ENCODE measurements at places on chromosomes 6 and 20. TPM values are rescaled to one million over a fixed set of nuclear protein-coding genes. Genes with fewer than 3 reads are reported as not detected.

The HLA-DMB gene
- total RNA-seq, result 28.8 TPM

The UST gene
- 1.1 TPM for total RNA-seq

The TRIM15 gene
- 26.8 TPM for total RNA-seq

The HIVEP2 gene
- total RNA-seq, result 15.2 TPM

The KCNK17 gene
- not detected for total RNA-seq

The RPL7L1 gene
- total RNA-seq, result 67.4 TPM

The DLK2 gene
- 0.19 TPM for total RNA-seq

The XKR7 gene
- 0.07 TPM for total RNA-seq

The SOD2 gene
- total RNA-seq, result 365 TPM

The SIRPB1 gene
- total RNA-seq, result 0.82 TPM

The RNASET2 gene
- 87.1 TPM for total RNA-seq

The MBOAT1 gene
- 45.7 TPM for total RNA-seq

DNA sequence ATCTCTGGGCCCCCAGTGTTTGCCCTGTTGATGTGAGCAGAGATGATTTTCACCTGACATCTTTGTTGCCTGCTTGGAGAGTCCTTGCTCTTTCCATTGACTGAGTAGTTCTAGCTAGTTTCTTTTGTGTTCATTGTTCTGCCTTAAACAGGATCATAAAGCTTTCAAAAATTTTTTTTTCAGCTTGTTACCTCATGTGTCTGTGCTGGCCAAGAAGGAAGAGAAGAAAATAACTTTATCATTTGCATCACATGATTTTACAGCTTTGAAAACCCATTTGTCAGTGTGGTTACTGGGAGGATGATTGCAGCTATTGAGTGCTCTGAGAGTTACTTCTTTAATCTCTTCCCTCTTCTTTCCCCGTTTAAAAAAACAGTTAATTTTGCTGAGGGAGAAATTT, 16.0 kb downstream of the FOXO3 start:
- no peak for DNase-seq

- DNase-seq, result no peak
Observed at GRCh38 chr6:14058029-14058695, 59.4 kb upstream of the CD83 start.

DNA sequence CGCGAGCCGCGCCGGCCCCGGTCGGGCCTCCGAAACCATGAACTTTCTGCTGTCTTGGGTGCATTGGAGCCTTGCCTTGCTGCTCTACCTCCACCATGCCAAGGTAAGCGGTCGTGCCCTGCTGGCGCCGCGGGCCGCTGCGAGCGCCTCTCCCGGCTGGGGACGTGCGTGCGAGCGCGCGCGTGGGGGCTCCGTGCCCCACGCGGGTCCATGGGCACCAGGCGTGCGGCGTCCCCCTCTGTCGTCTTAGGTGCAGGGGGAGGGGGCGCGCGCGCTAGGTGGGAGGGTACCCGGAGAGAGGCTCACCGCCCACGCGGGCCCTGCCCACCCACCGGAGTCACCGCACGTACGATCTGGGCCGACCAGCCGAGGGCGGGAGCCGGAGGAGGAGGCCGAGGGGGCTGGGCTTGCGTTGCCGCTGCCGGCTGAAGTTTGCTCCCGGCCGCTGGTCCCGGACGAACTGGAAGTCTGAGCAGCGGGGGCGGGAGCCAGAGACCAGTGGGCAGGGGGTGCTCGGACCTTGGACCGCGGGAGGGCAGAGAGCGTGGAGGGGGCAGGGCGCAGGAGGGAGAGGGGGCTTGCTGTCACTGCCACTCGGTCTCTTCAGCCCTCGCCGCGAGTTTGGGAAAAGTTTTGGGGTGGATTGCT, 1.3 kb downstream of the VEGFA start:
- peak; percentile 77 for DNase-seq

- no peak for DNase-seq
Observed at GRCh38 chr20:8228315-8228714, 96.2 kb downstream of the PLCB1 start.

- peak; percentile 27 for DNase-seq
Observed at GRCh38 chr20:39986173-39986904, 702.7 kb downstream of the MAFB start.

DNA sequence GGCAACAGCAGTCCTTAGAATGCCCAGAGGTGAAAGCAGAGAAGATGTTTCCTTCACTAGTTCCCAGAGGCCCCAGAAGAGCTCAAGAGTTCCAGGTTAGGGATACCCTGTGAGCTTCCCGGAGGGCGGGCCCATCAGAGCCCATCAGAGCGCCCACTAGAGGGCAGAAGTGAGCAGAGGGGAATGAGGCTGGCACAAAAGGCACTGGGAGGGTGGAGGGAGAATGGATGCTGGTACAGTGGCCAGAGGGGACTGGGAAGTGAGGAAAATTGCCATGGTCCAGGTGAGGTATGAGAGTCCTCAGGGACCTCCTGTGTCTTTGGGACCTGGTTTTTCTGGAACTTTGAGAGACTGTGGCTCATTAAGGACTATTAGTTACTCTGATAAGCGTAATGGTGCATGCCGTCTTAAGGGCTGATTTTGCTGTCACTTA, 57.3 kb downstream of the LINC00237 start:
- DNase-seq, result peak; percentile 54

GRCh38 chr20:14604143-14604542, 266.7 kb upstream of the FLRT3 start:
- DNase-seq, result no peak

DNA sequence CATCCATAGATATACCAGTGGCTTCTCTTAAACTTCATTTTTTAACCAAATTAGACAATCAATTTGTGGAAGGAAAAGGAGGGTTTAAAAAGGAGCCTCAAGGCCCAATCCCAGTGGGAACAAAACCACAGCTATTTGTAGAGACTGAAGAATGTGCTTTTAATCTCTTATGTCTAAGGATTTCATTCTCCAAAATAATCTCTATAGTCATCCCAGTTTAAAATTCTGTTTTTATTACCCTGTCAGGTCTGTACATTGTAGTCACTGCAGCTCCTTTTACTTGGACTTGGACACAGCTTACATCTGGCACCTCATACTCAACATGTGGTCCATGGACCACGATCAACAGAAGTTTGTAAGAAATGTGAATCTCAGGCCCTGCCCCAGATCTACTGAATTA, 152.1 kb upstream of the STMND1 start:
- DNase-seq, result no peak

- DNase-seq, result no peak
Observed at GRCh38 chr6:117467876-117468275, 14.6 kb upstream of the DCBLD1 start.

DNA sequence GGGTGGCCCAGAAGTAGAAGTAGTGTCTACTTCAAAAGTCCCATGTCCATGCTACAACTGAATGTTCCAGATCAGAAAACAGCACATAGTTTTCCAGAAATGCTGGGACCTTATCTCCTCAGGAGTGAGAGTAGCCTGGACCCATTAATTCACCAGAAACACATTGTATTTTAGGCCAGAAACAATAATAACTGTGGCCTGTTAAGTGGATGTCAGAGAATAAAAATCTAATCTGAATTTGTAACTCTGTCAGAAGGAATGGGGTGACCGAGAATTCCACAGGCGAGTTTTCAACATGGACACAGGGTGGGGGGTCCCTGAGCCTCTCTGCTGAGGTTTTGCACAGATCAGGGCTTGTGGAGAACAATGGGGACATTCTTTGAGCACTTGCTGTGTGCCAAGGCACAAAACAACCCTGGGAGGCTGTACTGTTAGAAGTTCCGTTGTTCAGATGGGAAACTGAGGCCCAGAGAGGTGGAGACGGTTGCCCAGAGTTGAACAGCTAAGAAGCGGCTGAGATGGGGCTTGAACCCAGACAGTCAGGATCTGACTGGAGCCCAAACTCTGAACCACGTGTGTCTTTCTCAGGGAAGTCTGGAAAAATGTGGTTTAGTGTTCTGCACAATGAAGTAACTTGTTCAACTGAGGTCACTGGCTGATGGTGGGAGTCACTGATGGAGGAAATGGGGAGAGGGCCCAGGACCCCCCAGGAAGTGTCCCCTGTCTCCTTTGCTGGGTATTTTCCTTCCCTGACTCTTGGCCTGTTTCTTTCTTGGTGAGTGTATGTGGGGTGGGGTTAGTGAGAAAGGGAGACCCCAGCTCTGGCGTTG, 44.2 kb downstream of the SNAI1 start:
- DNase-seq, result no peak

DNA sequence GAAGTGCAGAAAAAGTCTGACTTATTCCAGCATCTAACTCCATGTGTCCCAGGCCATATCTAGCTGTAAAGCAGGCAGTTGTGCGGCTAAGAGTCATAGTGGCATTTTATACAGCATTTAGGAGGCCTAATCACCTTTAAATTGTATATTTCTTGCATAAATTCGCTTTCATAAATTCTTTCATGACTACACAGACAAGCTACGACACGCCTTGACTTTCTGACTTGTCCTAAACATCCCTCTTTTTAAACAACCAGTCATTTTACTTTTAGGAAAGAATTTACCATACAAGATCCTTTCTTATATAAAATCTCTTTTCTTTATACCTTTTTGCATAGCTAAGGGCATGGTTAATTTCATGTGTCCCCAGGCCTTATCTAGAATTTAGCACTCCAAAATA, 81.7 kb upstream of the THBS2 start:
- DNase-seq, result no peak

DNA sequence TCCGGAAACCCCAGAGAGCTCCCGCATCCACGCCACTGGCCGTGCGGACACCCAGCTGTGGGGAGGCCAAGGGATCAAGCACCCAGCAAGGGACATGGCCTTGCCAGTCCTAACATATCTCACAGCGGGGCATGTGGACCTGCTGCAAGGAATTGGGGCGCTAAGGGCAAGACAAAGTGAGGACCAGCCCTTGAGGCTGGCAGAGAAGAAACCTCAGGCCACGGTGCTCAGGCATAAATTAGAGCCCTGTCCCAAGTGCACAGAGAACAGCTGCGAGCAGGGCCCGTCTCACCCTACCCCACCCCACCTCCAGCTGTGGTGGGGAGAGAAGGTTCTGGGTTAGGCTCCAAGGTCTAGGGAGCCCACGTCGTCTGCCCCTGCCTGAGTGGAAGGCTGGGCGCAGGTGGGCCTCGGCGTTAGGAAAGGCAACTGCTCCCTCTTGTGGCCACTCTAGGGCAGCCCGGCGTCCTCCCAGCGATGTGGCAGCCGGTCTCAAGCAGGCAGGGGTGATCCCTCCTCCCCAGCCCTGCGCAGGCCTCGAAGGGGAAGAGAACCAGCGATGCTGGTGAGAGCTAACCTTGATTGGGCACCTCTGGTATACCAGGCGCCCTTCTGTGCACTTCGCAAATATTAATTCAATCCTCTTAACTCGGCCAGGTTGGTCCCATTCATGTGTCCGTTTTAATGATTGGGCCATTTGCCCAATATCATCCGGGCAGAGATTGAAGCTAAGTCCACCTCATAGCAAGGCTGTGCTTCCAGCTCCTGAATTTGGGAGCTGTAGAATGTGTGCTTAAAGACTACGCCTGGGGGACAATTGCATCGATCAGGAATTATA, 235.8 kb downstream of the NFATC2 start:
- peak; percentile 73 for DNase-seq

DNA sequence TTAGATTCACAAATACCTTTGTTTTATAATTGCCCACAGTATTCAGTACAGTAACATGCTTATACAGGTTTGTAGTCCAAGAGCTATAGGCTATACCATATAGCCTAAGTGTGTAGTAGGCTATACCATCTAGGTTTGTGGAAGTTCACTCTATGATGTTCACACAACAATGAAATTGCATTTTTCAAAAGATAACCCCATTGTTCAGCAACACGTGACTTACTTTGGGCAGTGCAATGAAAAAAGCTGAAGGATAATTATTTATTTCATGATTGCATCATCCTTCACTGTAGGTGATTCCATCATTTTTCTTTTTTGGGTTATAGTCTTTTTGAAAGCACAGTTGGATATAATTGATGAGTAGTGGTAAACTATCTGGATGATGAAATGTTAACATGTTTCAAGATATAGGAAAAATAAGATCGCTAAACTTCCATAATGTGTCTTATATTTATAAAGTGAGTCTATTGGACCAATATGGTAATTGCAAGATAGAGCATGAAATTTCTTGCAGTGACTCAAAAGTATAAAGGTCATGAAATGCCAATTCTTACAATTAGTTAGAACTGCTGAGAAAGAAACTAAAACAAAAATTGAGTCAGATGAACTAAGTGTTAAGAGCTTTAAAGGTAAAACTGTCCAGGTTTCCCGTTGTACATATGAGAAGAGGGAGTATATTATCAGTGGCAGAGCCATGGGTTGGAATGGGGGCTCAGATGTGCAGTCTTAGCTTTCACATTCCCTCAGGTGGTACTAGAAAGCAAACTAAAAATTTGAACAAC, 164.4 kb downstream of the ZFAND3 start:
- DNase-seq, result no peak

- no peak for DNase-seq
Observed at GRCh38 chr20:46205349-46205748, 87.2 kb downstream of the CD40 start.

DNA sequence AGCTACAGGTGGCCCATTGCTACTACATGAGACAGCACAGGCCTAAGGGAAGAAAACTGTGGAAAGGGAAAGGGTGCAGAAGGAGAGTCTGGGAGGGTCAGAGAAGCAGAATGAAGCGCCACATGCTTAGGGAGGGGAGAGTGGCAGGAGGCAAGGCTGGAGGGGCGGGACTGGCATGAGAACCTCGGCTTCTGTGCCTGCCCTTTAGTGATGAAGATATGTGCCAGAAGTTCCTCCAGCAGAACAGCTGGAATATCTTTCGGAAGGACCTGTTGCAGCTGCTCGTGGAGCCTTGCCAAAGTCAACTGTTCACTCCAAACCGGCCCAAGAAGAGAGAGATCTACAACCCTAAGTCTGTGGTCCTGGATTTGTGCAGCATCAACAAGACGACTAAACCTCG, 61.8 kb downstream of the CNBD2 start:
- DNase-seq, result no peak

- no peak for DNase-seq
Observed at GRCh38 chr6:52049252-52050050, 38.0 kb downstream of the PKHD1 start.

DNA sequence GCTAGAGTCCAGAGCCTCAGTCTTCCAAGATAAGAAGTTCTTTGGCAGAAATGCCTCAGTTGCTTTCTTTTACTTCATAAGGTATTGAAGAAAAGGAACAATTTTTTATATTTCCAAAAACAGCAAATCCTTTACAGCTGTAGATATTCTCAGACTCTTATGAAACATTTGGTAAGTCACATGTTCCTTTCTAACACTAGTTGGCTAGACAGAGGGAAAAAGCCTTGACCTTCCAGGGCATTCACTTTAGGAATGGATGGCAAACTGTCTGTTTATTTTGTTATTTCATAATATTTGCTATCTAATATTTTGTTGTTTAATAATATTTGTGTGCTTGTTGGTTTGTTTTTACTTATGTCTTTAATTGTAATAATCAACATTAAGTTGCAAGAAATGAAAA, 140.8 kb downstream of the PTPRK start:
- no peak for DNase-seq

DNA sequence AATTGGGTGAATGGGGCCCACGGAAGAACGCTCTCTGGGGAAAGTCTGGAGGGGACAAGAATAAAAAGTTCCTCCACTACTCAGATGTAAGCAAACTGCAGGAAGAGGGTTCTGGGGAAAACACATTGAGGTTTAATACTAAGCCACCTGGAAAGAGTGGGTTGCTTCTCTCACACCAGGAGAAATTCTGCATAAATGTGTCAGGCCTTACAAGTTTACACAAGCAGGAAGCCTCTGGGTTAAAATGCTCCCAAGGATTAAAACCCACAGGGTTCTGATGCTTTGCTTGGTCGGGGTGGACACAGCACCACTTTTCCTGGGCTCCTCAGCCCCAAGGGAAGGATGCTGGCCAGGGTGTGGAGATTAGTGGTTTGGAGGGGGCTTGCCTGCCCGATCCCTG, 122.1 kb upstream of the SLC22A23 start:
- DNase-seq, result no peak

- no peak for DNase-seq
Observed at GRCh38 chr20:52172392-52173047, 19.1 kb downstream of the ZFP64 start.

- DNase-seq, result no peak
Observed at GRCh38 chr6:5303682-5304081, 42.4 kb downstream of the FARS2 start.

Measured in colonic mucosa (tissue), 4 donors.